ENCODE measurements at places on chromosomes 5 and 9. TPM values are rescaled to one million over a fixed set of nuclear protein-coding genes. Genes with fewer than 3 reads are reported as not detected.

DNA sequence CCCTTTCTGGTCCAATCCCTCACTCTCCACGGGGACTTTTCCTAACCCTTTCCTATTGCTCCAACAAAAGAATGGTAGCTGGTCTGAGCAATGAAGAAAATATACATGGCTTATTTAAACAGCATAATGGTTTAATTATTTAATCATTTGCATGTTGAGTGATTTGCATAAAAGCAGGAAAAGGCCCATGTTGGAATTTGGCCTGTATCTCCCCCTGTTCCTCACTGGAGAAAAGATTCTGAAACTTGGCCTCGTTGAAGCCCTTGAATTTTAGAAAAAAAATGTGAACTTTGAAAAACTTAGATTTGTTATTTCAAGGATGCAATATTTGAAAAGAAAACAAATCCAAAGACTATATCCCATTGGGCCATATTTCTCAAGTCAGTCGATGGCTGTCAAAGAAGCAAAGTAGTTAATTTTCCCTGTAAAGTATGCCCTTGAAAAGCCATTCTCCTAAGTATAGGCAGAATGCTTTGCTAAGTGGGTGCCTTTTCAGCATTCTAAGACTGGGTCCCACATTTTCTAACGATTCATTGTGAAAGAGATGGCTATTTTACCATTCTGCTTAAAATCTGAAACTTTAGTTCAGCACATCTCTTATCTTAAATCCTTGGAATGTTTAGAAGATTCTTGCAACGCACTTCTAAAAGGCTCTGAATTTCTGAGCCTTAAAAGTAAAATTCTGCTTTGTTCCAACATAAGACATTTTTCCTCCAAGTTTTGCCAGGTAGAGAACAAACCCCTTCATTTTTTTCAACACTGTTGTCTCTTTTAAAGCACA is 428.8 kb downstream of the ARHGEF28 start:
- H3K27ac ChIP-seq: no peak overlapping the region
- no peaks in the 10 kb centered on the region for H3K36me3 ChIP-seq
- H3K27me3 ChIP-seq: peaks cover 6% of the 10 kb centered on the region
- DNase-seq: no peak
- no peak overlapping the region for H3K4me3 ChIP-seq

The ROPN1L gene
- polyA plus RNA-seq: 0.50 TPM

- H3K36me3 ChIP-seq: no peaks in the 10 kb centered on the region
- H3K4me3 ChIP-seq: no peak overlapping the region
- peak; percentile 54 for DNase-seq
These were observed 84.7 kb downstream of the PTTG1 start for GRCh38 chr5:160506006-160507004.

DNA sequence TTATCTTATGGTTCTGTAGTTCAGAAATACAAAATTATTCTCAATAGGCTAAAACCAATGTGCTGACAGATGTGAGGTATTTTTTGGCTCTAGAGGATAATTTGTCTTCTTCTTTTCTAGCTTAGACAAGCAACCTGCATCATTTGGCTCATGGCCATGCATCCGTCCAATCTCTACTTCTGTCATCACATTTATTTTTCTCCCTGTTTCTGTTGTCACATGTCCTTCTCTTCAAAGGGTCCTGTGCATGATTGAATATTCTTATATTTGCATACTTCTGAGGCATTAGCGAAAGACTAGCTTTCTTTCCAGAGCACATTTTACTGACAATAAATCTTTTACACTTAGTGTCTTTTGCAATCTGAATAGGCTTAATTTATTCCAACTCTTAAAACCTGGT is 564.7 kb downstream of the CDH10 start:
- H3K4me1 ChIP-seq: no peaks in the 10 kb centered on the region
- H3K4me3 ChIP-seq: no peak overlapping the region
- DNase-seq: no peak
- H3K27ac ChIP-seq: no peak overlapping the region
- no peaks in the 10 kb centered on the region for H3K27me3 ChIP-seq
- H3K36me3 ChIP-seq: no peaks in the 10 kb centered on the region

- H3K4me1 ChIP-seq: no peaks in the 10 kb centered on the region
- H3K4me3 ChIP-seq: no peak overlapping the region
- H3K27me3 ChIP-seq: no peaks in the 10 kb centered on the region
- no peak for DNase-seq
- no peak overlapping the region for H3K27ac ChIP-seq
These were observed 12.4 kb downstream of the ANKH start for GRCh38 chr5:14859150-14859549.

- H3K27me3 ChIP-seq: no peaks in the 10 kb centered on the region
- no peaks in the 10 kb centered on the region for H3K36me3 ChIP-seq
- no peaks in the 10 kb centered on the region for H3K4me1 ChIP-seq
- H3K27ac ChIP-seq: no peak overlapping the region
- no peak for DNase-seq
These were observed 1258.0 kb upstream of the CDH9 start for GRCh38 chr5:28296254-28297013.

The RNF180 gene
- polyA plus RNA-seq: not detected

DNA sequence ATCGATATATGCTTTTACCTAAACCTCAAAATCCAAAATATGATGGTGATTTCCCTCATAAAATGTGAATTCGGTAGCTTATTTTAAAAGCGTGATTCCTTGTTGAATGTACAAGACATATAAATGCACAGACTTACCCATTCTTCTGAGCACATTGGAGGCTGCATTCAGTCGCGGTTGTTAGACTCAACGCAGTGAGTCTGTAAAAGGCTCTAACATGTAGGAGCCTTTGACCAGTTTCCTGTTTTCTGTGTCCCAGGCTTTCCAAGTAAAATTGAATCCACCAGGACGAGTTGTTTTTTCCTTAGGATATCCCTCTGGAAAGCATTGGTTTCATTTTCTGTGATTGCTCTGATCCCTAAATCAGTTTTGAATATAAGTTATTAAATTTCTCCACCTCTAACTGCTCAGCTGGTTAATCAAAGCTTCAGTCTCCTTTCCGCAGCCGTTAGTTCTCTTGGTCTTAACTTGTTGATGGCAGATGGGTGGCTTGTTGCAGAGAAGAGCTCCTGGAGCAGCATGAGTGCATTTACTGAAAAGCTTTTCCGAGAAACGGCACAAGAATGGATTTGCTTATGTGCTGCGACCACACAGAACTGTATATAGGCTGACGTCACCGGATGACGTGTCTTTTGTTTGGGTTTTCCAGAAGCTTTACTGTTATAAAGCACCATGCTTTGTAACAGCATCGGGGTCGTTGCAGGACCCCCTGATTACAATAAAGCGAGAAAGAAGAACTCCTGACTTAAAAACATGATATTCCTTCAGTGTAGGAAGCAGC is at the start of gene LRRTM2:
Gene LRRTM2 (minus strand): TSS at position 565 of the 781 bp plus-strand sequence. CDS start 424 bp downstream, at position 141.
- peaks cover 24% of the 10 kb centered on the region for H3K4me1 ChIP-seq
- H3K36me3 ChIP-seq: peaks cover 3% of the 10 kb centered on the region
- H3K27me3 ChIP-seq: no peaks in the 10 kb centered on the region
- H3K4me3 ChIP-seq: peak within 1 kb of the TSS; percentile 28

The CCDC192 gene
- polyA plus RNA-seq: not detected

DNA sequence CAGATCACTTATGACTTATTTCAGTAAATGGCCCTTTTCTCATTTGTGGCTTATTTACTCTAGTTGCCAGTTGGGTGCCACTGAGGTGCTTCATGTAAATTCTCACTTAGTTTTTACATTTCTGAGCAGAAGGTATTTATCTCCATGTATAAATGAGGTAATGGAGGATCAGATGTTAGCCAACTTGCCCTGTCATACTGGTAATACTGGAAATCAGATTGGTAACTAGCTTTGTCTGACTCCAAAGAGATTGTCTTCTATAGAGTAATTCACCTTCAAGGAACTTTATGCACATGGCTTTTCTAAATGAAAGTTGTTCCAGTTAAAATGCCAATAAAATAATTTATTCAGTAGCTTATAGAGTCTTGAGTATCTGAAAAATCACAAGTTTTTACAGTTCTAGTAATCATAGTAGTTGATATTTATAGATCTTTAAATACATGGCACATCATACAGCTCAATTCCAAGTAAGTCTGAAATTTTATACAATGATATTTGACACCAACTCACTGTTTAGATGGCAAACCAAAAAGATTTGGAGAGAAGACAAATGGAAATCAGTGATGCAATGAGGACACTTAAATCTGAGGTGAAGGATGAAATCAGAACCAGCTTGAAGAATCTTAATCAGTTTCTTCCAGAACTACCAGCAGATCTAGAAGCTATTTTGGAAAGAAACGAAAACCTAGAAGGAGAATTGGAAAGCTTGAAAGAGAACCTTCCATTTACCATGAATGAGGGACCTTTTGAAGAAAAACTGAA is 28.8 kb downstream of the RAB14 start:
- H3K27ac ChIP-seq: no peak overlapping the region
- no peaks in the 10 kb centered on the region for H3K27me3 ChIP-seq
- peak; percentile 25 for DNase-seq
- peaks cover 29% of the 10 kb centered on the region for H3K36me3 ChIP-seq
- H3K4me1 ChIP-seq: peaks cover 5% of the 10 kb centered on the region

The ANKS6 gene
- polyA plus RNA-seq: 24.0 TPM

Measured in IMR-90 (cell line).